ENCODE measurements at places on chromosomes 3 and 15.

DNA sequence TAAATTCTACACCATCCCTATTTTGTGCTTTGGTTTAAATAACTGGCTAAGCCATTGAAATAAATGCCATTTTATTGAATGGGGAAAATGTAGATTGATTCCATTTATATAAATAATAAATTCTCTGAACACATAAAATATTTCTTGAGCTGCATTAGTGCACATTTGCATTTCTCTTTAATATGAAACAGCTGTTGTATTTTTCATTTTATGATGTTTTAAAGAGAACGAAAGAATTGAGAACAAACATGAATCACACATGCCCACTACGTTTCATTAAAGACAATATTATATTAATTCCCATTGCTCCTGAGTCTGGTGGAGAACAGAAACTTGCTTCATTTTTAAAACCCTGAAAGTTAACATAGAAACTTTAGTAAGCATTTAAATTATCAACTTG is 235.7 kb upstream of the CFAP20DC start:
- no peak for DNase-seq

- DNase-seq: no peak
Measured at GRCh38 chr3:126621171-126621570, 33.8 kb downstream of the TXNRD3 start.

GRCh38 chr3:14497321-14497720 is 42.8 kb downstream of the GRIP2 start:
- DNase-seq: no peak

- no peak for DNase-seq
Measured at GRCh38 chr3:161406594-161407555, 35.6 kb upstream of the SPTSSB start.
